ENCODE measurements at places on chromosomes 5 and 9. TPM values are rescaled to one million over a fixed set of nuclear protein-coding genes. Genes with fewer than 3 reads are reported as not detected.

ATP6V1G1 gene
- 238 TPM for total RNA-seq

CNTNAP3B gene
- total RNA-seq: 10.3 TPM

FOXD1 gene
- total RNA-seq: not detected

MED22 gene
- total RNA-seq: 27.7 TPM

GMCL2 gene
- not detected for total RNA-seq

THBS4 gene
- total RNA-seq: 38.2 TPM

CDC20B gene
- total RNA-seq: not detected
